ENCODE measurements at places on chromosomes 4 and X.

GRCh38 chr4:99657798-99658197, at the start of gene C4orf54:
TSS of gene C4orf54 (minus strand) at chr4:99657828. CDS start at chr4:99654648, 3,180 bp downstream.
- no peak for DNase-seq

DNA sequence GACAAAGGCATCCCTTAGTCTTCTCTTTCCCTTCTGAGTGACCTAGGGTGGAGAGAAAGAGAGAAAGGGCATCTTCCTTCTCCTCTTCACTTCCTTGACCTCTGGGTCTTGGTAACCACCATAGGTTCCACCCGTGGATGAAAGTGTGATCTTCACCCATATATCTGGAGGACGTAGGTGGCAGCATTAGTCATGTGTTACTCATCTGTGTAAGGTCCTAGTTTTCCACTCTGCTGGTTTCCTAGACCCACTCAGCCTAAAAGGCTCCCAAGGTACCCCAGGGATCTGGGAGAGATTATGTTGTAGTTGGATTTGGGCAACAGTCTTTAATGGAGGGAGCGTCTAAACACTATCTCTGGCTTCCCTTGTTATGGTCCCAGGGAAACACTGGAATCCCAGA, 45.5 kb upstream of the RAB9B start:
- no peak for DNase-seq

- no peak for DNase-seq
Observed at GRCh38 chr4:99821918-99822503, 5.4 kb downstream of the DAPP1 start.

- no peak for DNase-seq
Observed at GRCh38 chrX:6614506-6614905, 79.6 kb upstream of the VCX3A start.

DNA sequence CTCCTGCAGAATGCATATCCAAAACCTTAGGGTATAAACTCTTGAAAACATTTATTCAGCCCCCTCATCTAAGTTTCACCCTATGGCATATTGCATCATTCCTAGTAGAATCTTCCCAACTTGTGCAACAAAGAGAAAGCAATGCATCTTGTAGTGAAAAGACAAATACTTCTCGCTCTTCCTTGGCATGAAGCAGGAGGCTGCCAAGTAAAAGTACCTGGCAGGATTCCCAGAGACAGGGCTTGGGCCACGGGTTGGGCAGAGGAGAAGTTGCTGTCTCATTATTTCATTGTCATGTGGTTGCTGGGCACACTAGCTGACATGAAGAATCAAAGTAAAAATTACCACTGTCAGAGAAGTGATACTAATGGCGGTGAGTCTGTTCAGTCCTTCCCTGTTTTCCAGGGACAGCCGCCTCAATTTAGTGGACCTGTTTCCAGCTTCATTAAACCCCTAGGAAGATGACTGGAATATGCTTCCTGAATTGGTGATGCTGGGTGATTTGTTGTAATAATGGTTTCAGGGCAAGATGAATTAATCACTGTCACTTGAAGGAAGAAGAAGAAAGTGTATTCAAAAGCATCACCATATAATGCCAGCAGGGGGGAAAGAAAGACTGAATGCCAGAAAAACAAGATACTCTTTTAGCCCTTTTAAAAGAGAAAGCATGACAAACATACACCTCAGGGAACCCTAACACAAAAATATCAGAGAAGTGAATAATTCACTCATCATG, 380.5 kb upstream of the IGFBP7 start:
- DNase-seq = no peak

GRCh38 chr4:26884026-26884425, 23.4 kb downstream of the STIM2 start:
- no peak for DNase-seq

GRCh38 chr4:149997881-149998421, 80.3 kb upstream of the DCLK2 start:
- peak; percentile 10 for DNase-seq

- DNase-seq = no peak
Observed at GRCh38 chrX:30831082-30831481, 58.0 kb downstream of the TAB3 start.

- no peak for DNase-seq
Observed at GRCh38 chr4:110305455-110305854, 107.0 kb upstream of the ELOVL6 start.

DNA sequence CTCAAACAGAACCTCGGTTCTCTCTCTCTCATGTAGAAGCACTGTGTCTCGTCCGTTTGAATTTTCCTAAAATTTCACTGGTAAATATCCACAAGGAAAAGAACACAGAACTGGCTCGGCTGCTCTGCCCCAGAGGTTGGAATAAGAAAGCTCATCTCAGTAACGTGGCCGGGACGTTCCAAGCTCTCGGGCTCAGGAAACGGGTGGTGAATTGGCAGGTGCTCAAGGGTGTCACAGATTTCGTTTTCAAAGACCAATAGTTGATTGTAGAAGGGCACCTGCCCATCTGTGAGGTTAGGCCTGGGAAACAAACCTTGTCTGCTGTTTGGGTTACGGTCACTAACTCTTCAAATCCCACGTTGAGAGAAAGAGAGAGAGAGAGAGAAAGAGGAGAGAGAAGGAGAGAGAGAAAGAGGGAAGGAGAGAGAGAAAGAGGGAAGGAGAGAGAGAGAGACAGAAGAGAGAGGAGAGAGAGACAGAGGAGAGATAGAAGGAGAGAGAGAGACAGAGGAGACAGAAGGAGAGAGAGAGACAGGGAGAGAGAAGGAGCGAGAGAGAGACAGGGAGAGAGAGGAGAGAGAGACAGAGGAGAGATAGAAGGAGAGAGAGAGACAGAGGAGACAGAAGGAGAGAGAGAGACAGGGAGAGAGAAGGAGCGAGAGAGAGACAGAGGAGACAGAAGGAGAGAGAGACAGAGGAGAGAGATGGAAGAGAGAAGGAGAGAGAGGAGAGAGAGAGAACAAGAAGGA, 106.6 kb downstream of the CRLF2 start:
- no peak for DNase-seq

DNA sequence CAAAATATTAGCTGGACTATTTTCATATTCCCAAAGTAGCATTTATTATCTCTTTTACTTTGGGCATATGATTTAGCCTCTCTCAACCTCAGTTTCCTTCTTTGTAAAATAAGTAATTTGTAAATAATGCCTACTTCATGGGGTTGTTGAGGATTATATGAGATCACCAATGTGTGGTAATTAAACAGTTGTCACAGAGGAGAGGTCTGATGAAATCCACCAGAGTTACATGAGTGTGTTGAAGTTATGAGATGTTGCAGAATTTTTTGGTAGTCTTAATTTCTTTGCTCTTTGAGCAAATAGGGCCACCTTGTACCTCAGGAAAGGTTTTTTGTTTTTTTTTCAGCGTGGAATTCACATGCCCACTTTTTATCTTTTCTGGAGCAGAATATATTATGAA, 1.4 kb downstream of the COX7B start:
- DNase-seq = no peak

- DNase-seq = no peak
Observed at GRCh38 chr4:89363786-89364185, 56.2 kb upstream of the GPRIN3 start.

DNA sequence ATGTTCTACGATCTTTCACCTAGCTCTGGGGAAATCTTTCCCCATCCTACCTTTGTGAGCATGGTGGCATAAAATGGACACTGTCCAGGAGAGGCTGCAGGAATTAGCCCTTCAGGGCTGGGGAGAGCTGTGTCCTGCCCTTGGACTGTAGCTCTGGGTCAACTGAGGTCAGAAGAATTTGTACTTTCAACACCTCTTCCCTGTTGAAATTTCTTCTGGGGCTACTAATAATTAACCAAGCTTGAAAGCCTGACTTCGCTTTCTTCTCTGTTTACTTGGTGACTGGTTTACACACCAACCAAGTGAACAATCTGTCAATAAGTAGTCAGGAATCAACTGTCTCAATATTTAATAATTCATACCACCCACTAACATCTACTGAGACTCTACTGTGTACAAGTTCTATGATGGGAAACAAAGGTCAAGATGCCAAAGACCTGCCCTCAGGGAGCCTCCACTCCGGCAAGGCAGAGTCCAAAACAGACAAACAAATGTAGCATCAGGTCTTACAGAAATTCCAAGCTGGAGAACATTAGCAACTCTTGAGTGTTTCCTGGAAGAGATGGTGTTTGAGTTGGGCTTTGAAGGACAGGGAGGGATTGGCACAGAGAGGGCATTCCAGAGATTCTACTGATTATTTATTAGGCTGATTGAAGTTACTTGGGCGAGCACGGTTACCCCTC, 113.1 kb downstream of the ENPP6 start:
- DNase-seq = peak; percentile 28

DNA sequence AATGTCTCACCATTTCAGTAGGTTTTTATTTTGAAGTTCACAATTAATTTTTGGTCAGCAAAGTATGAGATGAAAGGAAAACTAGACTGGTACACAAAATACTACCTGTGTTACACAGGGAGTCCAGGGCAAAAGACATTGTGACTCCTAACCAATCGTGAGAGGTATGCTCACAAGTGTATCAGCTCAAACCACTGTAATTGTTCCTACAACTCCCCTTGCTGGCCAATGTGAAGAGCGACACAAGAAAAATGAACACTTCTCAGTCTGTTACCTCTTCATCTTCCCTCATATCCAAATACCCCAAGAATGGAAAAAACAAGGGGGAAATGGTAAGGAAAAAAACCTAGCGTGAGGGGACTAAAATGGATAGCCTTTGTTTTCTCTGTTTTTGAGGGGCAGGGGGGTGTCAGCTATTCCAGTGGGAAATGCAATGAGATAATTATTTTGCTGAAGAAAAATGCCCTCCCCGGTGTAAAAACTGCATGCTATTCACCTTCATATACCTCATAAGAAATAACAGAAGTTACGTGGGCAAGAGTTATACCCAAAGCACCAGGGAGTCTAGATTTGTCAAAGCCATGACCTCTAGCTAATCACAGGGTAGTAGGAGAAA, 30.6 kb upstream of the NSUN7 start:
- peak; percentile 27 for DNase-seq

- no peak for DNase-seq
Observed at GRCh38 chrX:40237731-40238178, 140.0 kb upstream of the BCOR start.

- no peak for DNase-seq
Observed at GRCh38 chr4:59247032-59247431, 1953.1 kb upstream of the ADGRL3 start.

DNA sequence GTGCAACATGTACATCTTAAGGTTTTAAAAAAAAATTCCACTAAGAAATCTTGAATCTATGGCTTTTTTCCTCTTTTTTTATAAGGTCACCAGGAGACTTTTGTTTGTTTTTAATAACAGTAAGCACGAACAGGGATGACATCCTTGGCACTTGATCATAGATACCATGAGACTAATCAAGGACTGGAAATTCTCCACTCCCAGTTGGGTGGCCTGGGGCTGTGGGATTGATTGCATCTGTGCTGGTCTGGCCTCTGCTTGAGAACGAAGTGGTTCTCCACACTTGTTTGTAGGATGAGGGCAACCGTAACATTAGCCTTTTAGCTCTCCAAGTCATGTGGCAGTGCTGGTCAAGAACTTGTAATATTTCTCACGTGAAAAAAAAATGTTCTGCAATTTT, 35.4 kb downstream of the SNX25 start:
- DNase-seq = no peak

DNA sequence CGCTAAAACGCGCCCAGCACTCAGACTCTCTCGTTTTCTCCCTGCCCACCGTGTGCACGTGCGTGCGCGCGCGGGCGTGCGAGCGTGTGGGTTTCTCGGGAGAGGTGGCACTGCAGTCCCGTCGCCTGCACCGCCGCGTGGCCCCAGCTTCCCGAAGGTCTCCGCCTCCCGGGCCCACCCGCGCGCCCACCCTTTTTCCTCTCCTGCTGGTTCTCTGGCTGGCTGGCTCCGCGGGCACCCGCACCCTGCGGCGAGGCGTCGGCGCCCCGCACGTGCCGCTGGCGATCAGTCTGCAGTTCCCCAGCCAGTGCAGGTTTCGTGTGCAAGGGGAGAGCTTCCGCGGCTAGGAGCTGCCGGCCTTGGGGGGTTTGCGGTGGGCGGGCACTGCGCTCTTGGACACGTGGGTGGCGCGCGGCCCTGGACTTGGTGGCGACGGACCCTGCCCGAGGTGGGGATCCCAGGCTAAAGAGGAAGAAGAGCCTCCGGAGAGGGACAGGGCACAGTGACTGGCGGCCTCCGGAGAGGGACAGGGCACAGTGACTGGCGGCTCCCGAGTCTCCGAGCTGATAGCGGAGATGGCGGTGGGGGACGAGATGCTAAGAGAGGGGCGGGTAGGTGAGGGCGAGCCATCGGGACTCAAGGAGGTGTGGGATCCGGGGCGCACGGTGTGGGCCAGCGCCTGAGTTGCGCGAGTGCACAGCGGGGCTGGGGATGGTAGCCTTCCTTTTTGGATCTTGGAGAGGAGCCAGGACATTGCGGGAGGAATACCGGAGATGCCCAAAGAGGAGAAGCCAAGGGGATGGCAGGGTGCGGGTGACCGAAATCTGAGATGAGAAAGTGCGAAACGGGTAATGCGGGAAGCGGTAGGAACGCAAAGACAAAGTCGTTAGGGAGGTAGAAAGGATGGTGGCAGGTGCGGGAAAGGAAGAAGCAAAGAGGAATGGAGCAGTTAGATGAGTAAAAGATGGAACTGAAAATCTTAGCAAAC, at the start of gene FAM184B:
FAM184B (minus strand) TSS at position 322 of the 988 bp plus-strand sequence. CDS start 322 bp downstream, outside the sequence.
- peak; percentile 7 for DNase-seq

- no peak for DNase-seq
Observed at GRCh38 chrX:132180929-132181328, 38.3 kb downstream of the RAP2C start.

GRCh38 chr4:120769227-120769626, 153.3 kb downstream of the PRDM5 start:
- peak; percentile 1 for DNase-seq

DNA sequence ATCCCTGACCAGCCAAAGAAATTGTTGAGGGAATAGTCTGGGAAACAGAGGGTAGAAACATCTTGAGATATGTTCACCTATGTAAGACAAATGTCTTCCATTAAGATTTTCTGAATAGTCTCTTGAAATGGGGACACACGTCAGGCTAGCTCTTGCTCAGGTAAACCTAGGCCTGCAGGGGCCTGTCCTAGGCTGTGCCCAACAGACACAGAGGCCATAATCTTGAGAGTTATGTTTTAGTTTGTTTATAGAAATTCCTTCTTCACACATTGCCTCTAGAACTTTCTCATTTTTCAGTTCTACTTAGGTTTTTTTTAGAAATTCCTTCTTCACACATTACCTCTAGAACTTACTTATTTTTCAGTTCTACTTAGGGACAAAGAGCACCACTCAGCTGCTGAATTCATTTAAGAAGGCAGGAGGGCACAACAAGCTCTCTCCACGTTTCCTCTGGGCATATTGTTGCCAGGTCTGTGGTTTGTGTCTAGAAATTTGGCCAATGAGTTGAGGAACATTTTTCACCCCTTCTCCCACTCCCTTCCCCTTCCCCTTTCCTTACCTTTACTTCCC, 94.9 kb downstream of the ARHGAP24 start:
- DNase-seq = no peak

DNA sequence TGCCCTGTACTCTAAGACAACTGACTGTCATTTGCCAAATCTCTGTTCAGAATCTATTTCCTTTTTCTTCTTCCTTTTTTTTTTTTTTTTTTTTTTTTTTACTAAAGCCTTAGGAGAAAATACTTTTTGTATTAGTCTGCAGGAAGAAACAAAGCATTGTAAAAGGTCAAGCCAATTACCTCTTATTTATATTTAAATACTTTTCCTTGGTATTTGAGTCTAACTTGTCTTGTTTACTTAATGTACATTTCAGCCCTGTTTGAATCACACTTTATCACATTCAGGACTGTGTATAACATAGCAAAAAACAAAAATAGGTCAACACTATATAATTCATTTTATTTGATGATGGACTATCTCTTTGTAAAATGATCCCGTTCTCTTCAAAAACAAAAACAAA, 262.2 kb downstream of the RPA4 start:
- DNase-seq = no peak

GRCh38 chr4:158873795-158874401, 105.1 kb downstream of the FNIP2 start:
- peak; percentile 2 for DNase-seq

- no peak for DNase-seq
Observed at GRCh38 chrX:151609222-151609621, 45.7 kb downstream of the PASD1 start.
